Activated CD8-positive, alpha-beta memory T cell treated with anti-CD3 and anti-CD28 coated beads, Interleukin-2, amount 10 ng/mL, durations not matched to agents 7 days and 5 days (primary cell): ENCODE measurements at places on chromosomes 16 and 17.

GRCh38 chr16:10016752-10017151, 165.5 kb downstream of the GRIN2A start:
- DNase-seq = no peak

- no peak for DNase-seq
Measured at GRCh38 chr17:58385359-58385899, 31.9 kb downstream of the RNF43 start.

GRCh38 chr16:67252609-67253497, 4.1 kb downstream of the SLC9A5 start:
- no peak for DNase-seq

DNA sequence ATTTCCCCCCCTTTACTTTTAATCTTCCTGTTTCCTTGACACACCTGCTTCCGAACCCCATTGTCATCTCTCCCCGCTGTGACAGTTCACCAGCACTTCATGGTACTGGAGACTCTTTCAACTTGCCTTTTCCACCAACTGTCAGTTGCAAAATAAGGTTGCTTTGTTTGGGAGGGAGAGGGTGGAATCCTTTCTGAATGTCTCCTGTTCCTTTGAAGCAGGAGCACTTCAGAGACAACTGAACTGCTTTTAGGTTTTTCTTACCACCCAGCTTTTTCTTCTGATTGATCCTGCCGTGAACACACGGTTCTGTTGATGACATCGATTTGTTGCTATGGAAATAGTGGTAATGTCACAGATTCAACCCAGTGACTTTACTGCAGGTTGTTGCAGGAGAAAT, 42.0 kb downstream of the RPA1 start:
- no peak for DNase-seq

DNA sequence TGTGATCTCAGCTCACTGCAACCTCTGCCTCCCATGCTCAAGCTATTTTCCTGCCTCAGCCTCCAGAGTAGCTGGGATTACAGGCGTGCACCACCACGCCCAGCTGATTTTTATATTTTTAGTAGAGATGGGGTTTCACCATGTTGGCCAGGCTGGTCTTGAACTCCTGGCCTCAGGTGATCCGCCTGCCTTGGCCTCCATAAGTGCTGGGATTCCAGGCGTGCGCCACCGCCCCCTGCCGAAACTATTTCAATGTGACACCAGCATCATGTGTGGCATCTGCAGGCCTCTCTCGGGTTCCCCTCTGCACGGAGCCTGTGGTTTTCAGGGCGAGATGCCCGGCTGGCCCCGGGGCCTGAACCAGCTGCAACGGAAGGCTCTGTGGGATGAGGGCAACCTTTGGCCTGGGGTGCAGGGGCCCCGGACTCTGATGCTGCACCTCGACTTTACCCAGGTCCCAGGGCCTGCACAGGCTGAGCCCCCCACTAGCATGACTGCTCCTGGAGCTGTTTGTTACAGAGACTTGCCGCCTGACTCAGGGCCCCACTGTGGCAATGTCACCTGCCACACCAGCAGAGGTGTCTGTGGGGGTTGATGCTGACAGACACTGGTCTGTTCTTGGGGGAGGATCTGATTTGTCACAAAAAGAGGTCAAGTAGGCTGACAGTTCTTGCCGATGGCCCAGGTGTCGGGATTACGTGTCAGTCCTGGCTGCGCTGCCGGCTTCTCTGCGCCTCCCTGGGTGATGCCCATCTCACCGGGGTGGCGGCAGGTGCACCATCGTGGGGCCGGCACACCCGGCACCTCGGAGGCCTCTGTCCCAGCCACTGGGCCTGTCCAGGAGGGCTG, 8.6 kb upstream of the TEX19 start:
- peak; percentile 64 for DNase-seq

DNA sequence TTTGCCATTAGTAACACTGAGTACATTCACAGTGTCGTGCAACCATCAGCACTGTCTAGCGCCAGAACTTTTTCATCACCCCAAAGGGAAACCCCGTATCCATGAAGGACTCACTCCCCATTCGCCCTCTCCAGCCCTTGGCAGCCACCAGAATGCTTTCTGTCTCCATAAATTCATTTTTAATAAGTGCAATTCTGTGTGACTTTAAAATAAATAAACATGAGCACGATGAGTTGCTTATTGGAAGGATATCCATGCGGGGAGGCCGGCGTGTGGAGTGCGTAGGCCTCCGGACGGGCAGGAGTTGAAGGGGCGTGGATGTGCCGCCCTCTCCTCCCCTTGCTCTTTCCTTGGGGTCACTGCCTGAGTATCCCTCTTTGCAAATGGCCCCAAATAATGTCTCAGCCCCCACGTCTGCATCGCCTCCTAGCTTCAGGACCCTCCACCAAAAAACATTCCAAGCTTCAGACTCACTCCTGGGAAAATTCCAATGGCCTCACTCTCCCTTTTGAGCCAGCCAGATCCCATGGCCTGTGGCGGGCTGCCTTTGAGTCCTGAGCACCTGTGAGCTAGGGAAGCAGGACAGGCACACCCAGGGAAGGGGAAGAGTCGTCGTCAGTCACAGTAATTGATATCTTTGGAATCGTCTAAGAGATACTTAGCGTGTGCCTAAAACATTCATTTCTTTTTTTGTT, 306.3 kb downstream of the SEC14L1 start:
- DNase-seq = no peak

DNA sequence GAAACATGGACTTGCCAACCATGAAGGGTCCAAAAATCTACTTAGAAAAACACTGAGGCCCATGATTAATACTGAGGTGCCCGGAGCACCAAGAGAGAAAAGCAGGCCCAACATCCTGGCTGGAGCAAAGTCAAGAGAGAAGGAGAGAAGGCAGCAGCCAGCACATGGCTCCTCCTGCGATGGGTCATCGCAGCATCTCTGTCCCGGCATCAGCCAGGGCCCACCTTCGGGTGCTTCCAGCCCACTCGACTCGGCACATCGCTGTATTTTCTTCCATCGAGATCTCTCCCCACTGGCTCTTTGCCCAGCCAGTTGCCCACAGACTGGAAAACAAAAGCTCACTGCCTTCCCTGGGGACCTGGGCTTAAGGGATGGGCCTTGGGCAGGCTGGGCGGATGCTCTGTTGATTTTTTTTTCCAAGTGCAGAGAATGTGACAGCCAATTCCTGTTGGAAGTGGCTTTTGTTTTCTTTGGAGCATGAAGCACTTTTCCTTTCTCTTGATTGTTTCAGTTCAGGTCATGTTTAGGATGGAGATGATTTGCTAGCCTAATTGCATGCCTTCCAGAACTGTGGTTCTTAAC, 58.1 kb downstream of the CYB5B start:
- DNase-seq = no peak

GRCh38 chr17:5299383-5299782, 17.3 kb downstream of the RABEP1 start:
- DNase-seq = no peak

DNA sequence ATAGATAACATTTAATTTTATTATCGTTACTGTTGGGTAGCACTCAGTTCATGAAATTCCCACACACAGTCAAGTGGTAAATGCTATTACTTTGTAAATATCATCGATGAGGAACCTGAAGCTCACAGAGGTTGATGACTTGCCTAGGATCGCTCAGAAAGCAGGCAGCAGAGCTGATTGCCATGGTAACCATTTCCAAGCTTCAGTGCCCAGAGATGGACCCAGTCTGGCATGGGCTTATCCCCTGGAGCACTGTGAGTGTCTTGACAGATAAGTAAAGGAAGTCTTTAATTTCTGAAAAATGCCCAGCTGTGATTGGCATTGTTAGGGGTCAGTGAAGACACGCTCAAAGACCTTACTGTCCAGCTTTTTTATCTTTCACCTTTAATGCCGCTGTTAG, 95.0 kb downstream of the PRKCB start:
- DNase-seq = no peak

DNA sequence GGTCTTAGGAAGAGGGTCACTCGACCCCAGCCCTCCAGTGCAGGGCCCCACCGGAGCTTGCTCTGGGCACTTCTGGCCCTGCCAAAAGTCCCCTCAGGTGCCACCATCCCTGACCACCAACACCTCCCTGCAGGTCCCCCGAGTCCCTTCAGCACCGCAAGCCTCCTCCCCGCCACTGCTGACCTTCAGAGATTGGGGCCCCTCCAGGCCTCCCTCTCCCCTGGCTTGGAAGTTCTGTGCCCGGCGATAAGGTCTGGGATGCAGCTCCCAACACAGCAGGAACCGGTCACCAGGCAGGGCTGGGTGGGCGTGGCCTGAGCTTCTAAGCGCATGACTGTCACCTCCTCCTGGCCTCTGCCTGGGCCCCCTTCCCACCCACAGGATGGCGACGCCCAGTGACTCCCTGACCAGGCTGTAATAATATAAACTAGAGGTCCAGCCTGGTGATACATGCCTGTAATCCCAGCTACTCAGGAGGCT, 11.2 kb downstream of the PIEZO1 start:
- no peak for DNase-seq

GRCh38 chr17:35892091-35893035, 12.2 kb upstream of the CCL5 start:
- DNase-seq = peak; percentile 77

DNA sequence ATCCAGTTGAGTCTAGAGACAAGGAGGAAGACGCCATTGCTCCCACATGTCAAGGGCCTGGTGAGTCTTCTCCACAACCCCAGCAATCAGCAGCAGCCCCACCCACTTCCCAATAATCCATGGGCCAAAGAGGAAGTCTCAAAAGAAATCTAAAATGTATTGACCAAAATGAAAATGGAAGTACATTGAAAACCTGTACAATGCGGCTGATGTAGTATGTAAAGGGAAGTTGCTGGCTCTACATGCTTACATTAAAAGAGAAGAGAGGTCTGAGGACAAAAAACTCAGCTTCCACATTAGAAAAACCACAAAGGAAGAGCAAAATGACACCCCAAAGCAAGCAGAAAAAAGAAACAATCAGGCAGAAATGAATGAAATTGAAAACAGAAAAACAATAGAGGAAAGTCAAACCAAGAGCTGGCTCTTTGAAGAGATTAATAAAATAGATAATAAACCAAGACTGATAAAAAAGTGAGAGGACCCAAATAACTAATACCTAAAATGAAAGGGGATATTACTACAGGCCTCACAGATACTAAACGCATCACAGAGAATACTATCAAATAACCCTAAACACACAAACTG, 100.6 kb upstream of the METRNL start:
- no peak for DNase-seq

GRCh38 chr16:27769561-27770255, 219.8 kb downstream of the KATNIP start:
- no peak for DNase-seq

DNA sequence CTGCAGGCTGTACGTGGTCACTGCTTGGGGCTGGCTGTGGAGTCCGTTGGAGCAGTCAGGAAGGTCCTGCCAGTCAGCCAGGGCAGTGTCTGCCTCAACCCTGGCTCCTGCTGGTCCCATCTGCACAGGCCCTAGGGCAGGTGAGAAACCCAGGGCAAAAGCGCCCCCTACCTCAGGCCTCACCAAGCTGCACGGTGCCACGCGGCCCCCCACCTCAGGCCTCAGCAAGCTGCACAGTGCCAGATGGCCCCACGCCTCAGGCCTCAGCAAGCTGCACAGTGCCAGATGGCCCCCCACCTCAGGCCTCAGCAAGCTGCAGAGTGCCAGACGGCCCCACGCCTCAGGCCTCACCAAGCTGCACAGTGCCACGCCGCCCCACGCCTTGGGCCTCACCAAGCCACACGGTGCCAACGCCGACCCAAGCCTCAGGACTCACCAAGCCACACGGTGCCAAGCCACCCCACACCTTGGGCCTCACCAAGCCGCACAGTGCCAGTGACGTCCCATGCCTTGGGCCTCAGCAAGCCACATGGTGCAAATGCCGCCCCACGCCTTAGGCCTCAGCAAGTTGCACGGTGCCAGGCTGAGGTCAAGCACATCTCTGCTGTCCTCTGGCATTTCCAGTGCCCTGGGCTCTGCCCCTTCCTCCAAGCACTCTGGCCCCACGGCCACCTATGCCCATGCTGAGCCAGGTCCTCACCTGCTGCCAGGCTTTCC, 5.5 kb downstream of the TMEM204 start:
- DNase-seq = peak; percentile 62

GRCh38 chr17:82274134-82275020, 877 bp upstream of the CSNK1D start:
- DNase-seq = no peak

DNA sequence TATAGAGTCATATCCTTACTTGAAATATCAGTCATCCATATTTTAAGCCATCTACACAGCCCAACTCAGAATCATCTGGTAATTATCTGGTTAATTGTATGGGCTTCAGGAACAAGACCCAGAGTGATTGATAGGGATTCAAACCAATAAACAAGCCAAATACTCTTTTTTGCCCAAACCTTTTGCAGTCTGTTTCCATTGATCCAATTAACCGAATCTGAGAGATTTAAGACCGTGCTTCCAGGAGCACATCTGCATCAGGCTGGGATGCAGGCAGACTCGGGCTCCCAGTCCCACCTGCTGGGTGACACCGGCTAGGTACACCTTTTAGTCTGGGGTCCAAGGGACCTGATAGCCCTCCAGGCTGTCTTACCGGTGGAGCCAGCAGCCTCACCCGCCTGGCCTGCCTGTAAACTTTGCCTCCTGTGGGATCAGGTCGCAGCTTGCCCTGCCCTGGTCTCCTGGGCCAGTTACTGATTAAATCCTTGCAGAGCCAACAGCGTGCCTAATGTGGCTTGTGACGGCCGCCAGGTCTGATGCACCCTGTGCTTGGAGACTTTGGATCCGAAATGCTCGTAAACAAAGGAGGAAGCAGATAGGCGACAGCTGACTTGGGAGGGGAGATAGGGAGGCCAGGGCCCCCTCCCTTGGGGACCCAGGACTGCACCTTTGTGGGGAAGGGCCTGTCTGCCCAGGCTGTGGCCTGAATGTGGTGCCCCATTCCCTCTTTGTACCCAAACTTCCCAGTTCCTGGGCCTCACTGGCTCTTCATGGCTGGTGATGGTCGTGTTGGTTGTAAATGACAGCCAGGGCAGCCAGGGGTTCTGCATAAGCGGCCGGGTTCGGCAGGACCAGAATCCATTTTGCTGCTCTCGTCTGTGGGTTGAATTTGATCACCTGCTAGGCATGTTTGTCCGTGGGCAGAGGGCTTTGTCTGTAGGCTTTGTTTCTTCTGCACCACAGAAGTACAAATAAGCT, 3.8 kb downstream of the CMIP start:
- no peak for DNase-seq

DNA sequence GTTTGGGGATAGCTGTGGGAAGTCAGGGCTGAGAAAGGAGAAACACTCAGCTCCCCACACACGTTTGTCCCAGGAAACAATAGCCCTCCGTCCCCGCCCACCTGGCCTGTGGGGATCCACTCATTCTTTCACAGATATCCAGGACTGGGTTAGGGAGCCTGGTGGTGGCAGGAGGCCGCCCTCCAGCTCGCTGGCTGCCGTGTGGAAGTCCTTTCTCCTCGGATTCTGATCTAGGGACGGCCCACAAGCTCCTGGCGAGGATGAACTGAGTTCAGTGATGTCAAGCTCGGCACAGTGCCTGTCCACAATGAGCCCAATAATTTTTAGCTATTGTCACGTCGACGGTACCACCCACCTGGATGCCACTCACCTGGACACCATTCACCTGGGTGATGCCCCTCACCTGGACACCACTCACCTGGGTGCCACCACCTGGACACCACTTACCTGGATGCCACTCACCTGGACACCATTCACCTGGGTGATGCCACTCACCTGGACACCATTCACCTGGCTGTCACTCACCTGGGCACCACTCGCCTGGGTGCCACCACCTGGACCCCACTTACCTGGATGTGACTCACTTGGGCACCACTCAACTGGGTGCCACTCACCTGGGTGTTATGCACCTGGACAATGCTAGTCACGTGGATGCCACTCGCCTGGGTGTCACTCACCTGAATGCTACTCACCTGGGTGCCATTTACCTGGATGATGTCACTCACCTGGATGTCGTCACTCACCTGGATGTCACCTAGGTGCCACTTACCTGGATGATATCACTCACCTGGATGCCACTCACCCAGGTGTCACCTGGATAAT, 172.5 kb upstream of the FOXF1 start:
- DNase-seq = no peak
